Ammon's horn (tissue), 1 donor: ENCODE measurements at places on chromosomes 7 and 10.

GRCh38 chr7:54725255-54725654 lies 33.8 kb downstream of the SEC61G start:
- DNase-seq, result no peak

DNA sequence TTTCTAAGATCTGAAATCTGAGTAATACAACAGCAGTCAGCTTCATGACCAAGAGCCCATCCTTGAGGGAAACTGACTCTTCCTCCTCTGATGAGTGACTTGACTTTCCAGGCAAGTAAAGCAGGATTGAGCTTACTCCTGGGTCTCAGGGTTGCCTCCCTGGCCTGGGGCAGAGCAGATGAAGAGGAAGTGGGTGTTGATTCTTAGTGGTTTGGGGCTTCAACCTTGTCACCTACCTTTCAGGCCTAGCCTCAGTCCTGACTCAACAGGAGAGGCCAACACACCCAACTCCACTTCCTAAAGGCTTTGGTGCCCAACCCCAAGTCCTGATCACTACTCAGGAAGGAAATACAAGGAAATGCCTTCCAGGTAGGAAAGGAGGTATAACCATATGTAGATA lies 54.1 kb downstream of the KCNMA1 start:
- no peak for DNase-seq

GRCh38 chr7:155300641-155301452 lies 3.2 kb downstream of the INSIG1 start:
- no peak for DNase-seq

DNA sequence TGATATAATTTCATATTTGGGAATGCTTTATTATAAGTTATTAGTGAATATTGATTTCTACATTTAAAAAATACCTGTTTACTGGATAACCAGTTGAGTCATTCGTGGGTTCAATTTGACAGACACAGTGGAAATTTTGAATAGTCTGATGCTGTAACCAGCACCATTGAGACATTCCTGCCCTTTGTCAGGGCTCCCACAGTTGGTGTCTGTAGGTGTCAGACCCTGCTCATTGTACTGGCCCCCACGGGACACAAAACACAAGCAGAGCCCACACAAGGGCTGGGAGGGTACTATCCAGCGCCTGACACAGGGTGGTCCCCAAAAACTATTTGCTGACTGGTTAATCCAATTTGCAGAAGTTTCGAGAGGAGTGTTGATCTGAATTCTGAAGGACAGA lies 35.9 kb downstream of the EEPD1 start:
- no peak for DNase-seq

DNA sequence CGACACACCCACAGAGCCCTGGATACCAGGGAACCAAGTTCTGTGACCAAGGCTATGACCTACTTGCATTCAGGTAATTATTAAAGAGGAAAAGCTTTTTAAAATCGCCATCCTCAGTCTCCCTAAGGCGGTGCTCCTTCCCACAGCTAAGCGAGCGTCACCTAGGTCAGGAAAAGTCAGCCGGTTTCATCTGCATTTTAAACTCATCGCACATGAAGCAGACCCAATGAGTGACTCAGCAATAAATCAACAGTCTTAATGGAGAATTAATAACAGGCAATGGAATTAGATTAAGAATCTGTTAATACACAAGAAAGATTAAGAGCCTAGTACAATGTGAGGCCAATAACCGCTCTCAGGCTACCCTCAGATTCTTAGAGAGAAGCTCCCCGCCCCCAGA lies 59.2 kb downstream of the HSPA12A start:
- no peak for DNase-seq

DNA sequence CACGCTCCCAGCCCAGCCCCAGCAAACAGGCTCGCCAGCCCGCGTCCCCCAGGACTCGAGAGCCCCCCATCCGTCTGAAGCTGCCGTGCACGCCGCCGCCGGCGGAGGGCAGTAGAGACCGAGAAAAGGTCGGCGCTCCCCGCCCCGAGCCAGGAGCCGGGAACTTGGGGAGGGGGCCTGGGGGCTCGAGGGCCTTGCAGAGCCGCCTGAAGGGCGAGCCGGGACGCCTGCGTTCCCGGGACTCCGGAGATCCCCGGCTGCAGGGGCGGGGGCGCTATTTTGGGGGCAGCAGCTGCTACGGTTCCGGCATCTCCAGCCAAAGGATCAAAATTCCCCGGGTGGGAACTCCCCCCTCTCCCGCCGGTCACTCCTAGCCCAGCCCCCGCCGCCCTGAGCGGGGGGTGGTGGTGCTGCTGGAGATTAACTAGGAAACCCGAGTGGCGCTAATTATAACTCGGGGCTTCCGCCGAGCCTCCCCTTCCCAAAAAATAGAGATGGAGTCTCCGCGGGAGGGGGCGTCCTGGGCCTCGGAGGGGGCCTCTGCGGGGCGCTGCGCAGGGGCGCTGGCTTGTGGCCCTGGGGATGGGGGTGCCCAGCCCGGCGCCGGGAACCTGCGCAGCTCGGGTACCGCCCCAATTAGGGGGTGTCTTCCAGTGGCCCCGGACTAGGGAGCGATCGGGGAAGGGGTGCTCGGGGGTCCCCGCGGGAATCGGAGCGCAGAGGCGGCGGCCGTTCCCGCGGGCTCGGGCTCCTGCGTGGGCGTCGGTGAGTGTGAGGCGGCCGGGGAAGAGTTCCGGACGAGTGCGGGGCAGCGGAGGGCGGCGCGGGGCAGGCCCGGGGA lies 608 bp downstream of the ACHE start:
- DNase-seq, result no peak

GRCh38 chr10:90966146-90966545 lies 45.3 kb upstream of the ANKRD1 start:
- DNase-seq, result no peak

- DNase-seq, result peak; percentile 61
These were observed at the start of gene ANK3 for GRCh38 chr10:60389413-60390025. Gene ANK3 (minus strand): TSS chr10:60389875. CDS start chr10:60389538, 337 bp downstream.
